GM23338 (cell line): ENCODE measurements at places on chromosomes 6 and 20. TPM values are rescaled to one million over a fixed set of nuclear protein-coding genes. Genes with fewer than 3 reads are reported as not detected.
A peak's percentile ranks its signal among the peaks of the same experiment; 100 is the strongest.

DNA sequence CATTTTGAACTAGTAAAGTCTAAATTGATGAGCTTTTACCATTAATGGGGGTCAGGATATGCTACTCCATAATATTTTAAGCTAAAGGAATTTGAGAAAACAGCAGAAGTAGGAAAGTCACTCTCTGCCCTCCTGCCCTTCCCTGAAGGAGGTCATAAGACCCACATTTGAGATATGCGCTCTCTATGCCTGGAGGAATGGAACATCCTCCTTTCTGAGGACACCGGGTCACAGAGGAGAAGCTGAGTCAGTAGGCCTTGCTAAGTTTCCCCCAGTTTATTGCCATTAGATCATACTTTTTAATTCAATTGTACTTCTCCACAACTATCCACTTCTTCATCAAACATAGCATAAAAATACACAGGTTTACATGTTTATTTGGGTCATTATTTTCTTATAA is 40.3 kb downstream of the AKAP7 start:
- 0 out of 2 replicates have a peak, but pooled peaks cover 3% of the 10 kb centered on the region for H3K4me1 ChIP-seq
- DNase-seq = no peak
- H3K36me3 ChIP-seq = no peaks in the 10 kb centered on the region
- no peaks in the 10 kb centered on the region for H3K27me3 ChIP-seq
- H3K4me3 ChIP-seq = no peak overlapping the region
- H3K27ac ChIP-seq = 0 out of 2 replicates have a peak overlapping the region, but pooled peaks have one; percentile 11

- H3K36me3 ChIP-seq = no peaks in the 10 kb centered on the region
- H3K4me1 ChIP-seq = peaks cover 20% of the 10 kb centered on the region
- H3K27ac ChIP-seq = no peak overlapping the region
- peak; percentile 20 for DNase-seq
- no peak overlapping the region for H3K4me3 ChIP-seq
These were observed 596.8 kb upstream of the JAG1 start for GRCh38 chr20:11270566-11270965.

- no peak for DNase-seq
- H3K4me3 ChIP-seq = no peak overlapping the region
- H3K27ac ChIP-seq = no peak overlapping the region
- no peaks in the 10 kb centered on the region for H3K4me1 ChIP-seq
These were observed 85.6 kb upstream of the SSTR4 start for GRCh38 chr20:22949331-22950109.

DNA sequence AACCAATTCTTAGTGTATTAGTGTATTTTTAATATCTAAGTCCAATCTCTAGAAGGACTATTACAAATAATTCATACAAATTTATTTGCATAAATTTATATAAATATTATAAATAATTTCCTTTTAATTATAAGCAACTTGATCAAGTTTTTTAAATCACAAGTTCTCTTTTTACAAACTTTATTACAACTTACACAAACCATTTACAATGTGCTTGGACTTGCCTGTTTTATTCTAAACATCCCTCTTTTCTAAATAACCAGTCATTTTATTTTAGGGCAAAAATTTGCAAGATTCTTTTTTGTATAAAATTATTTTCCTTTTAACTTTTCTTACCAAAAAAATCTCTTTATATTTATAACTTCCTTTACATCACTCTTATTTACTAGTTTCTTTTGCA is 83.5 kb upstream of the SYNCRIP start:
- H3K27ac ChIP-seq = no peak overlapping the region
- H3K36me3 ChIP-seq = peaks cover 11% of the 10 kb centered on the region
- peak; percentile 75 for DNase-seq
- H3K4me3 ChIP-seq = no peak overlapping the region
- H3K27me3 ChIP-seq = no peaks in the 10 kb centered on the region
- no peaks in the 10 kb centered on the region for H3K4me1 ChIP-seq

DNA sequence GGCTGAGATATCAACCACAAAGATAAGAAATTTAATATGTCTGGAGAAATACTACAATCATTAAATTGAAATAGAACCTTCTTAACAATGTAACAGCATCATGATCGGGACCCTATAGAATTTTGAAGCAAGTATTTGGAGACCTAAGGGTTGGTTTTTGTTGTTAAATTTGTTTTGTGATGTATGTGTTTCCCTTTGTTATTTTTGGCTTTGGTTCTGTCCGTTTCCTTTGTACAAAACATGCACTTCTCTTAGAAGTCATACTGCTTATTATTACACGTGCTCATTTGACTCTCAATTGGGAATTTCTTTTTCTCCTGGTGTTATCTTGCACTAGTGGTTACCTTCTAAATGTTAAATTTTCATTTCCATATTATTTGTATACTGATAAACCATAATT is 4.0 kb upstream of the PLN start:
- H3K4me1 ChIP-seq = no peaks in the 10 kb centered on the region
- H3K27me3 ChIP-seq = no peaks in the 10 kb centered on the region
- H3K27ac ChIP-seq = no peak overlapping the region
- H3K36me3 ChIP-seq = no peaks in the 10 kb centered on the region

GRCh38 chr6:142781129-142781528 is 163.8 kb downstream of the HIVEP2 start:
- H3K36me3 ChIP-seq = no peaks in the 10 kb centered on the region
- no peak overlapping the region for H3K4me3 ChIP-seq
- no peak overlapping the region for H3K27ac ChIP-seq

- no peaks in the 10 kb centered on the region for H3K27me3 ChIP-seq
- H3K4me3 ChIP-seq = peak overlapping the region; percentile 17; the same call in 1 of the 2 replicates
- peaks cover 56% of the 10 kb centered on the region for H3K4me1 ChIP-seq
- no peaks in the 10 kb centered on the region for H3K36me3 ChIP-seq
- no peak for DNase-seq
- peak overlapping the region; percentile 50; the same call in 1 of the 2 replicates for H3K27ac ChIP-seq
These were observed 2.6 kb downstream of the UBE2V1 start for GRCh38 chr20:50110141-50111047.

The BPIFB4 gene
- not detected in 2 replicates for total RNA-seq

The SGK1 gene
- total RNA-seq = 34.2 and 37.2 TPM in 2 replicates

The XKR7 gene
- 3.0 and 3.9 TPM in 2 replicates for total RNA-seq
